Gastroesophageal sphincter (tissue), 4 donors: ENCODE measurements at places on chromosomes 7 and 10. TPM values are rescaled to one million over a fixed set of nuclear protein-coding genes. Genes with fewer than 3 reads are reported as not detected.

DNA sequence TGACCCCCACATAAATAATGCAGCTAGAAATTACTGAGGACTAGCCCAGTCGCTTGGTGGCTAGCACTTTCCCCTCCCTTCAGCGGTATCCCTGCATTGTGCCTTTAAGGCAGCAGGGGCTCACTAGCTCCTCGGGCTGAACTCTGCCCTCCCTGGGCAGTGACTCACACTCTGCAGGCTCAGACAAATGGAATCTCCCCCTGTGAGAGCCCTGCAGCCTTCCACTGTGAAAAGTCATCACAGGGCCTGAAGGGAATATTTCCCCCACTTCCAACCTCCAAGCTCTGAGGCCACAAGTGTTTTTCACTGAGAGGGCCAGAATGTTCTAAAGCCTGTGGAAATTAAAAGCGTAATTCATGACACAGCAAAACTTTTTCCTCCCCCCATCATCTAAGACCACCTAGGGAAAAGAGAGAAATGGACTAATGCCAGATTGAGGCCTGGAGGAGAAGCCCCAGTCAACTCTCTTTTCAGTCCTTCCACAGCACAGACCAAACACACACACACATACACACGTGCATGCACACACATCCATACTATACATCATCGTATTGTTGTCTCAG lies 93.6 kb upstream of the COL1A2 start:
- H3K27me3 ChIP-seq: no peaks in the 10 kb centered on the region
- peak overlapping the region; percentile 82 for H3K27ac ChIP-seq
- peaks cover 50% of the 10 kb centered on the region for H3K4me1 ChIP-seq
- ATAC-seq: peak; percentile 86

DNA sequence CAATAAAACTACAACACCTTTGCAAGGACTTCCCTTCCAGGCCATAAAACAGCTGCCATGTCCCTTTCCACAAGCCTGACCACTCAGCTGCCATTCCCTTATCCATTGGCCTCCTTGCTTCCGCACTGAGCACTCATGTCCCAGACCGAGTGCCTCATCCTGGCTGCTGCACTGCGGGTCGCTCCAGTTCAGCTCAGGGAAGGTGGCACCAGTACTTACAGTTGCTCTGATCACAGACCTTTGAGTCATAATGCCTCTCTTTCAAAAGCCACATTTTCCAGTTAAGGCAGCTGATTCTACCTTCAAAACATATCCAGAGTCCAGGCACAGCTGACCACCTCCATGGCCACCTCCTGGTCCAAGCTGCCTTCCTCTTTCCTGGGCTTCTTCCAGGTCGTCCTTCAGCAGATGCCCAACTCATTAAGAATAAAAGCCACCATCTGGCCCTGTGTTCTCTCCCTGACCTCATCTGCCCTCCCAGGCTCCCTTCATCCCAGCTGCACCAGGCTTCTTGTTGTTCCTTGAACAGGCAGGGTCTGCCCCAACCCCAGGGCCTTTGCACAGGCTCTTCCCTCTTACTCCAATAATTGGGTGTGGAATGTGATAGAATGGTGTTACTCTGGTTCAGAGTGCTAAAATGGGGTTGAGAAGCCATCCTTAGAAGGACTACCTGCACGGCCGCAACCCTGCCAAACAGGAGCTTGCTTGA lies 64.5 kb downstream of the RAMP3 start:
- H3K4me3 ChIP-seq: no peak overlapping the region
- no peak overlapping the region for H3K27ac ChIP-seq
- no peaks in the 10 kb centered on the region for H3K36me3 ChIP-seq
- no peaks in the 10 kb centered on the region for H3K4me1 ChIP-seq
- peaks cover 38% of the 10 kb centered on the region for H3K27me3 ChIP-seq

DNA sequence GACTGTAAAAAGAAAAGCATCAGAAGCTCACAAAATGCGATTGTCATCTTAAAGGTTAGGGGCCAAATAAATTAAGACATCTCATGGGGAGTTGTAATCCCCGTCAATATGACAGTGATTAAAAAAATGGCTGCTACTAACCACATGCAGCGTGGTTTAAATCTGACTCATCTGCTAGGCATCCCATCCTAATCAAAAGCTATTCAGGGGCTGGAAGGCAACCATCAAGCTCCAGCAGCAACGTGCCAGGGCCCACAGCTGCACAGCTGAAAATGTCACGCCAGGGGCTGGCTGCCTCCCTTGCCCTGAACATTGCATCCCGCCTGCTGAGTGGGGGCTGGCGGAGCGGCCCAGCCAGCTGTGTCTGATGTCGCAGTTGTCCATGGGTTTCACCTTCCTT lies 66.3 kb upstream of the FRMD4A start:
- no peaks in the 10 kb centered on the region for H3K36me3 ChIP-seq
- ATAC-seq: peak; percentile 75
- no peaks in the 10 kb centered on the region for H3K27me3 ChIP-seq
- H3K4me3 ChIP-seq: no peak overlapping the region

DNA sequence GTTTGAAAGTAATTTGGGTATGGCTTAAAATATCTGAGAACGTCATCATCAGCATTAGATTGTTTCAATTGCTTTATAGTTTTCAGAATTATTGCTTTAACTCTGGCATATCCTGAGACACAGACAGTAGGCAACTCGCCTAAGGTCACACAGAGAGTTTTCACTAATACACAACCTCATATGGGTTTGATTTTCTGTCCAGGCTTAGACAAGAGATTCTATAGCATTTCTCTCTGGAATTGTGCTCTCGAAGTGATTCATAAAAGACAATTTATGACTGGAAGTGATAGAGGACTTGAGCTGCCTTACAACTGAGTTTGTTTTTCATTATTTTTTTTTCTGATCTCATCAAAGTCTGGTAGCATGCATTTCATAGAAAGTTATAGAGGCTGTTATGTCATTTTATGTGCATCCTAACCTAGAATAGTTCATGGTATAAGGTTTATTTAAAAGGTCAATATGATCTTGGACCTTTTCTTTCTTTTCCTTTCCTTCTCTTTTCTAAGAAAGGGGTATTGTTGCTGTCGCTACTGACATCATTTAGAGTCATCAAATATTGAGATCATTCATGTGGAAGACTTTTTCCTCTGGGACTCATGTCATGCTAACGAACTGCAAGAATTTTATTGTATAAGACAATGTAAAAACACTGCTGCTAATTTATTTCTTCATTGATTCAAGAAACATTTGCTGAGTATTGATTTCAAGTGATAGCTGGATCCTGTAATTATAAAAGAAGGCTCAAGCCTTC lies 278.2 kb downstream of the PLXDC2 start:
- no peak overlapping the region for H3K4me3 ChIP-seq
- no peaks in the 10 kb centered on the region for H3K4me1 ChIP-seq
- no peaks in the 10 kb centered on the region for H3K36me3 ChIP-seq
- H3K27me3 ChIP-seq: no peaks in the 10 kb centered on the region
- ATAC-seq: no peak

GRCh38 chr10:91768123-91768522 lies 30.1 kb upstream of the TNKS2 start:
- H3K36me3 ChIP-seq: no peaks in the 10 kb centered on the region
- H3K27ac ChIP-seq: no peak overlapping the region
- no peak for ATAC-seq
- H3K27me3 ChIP-seq: no peaks in the 10 kb centered on the region
- no peaks in the 10 kb centered on the region for H3K4me1 ChIP-seq

DNA sequence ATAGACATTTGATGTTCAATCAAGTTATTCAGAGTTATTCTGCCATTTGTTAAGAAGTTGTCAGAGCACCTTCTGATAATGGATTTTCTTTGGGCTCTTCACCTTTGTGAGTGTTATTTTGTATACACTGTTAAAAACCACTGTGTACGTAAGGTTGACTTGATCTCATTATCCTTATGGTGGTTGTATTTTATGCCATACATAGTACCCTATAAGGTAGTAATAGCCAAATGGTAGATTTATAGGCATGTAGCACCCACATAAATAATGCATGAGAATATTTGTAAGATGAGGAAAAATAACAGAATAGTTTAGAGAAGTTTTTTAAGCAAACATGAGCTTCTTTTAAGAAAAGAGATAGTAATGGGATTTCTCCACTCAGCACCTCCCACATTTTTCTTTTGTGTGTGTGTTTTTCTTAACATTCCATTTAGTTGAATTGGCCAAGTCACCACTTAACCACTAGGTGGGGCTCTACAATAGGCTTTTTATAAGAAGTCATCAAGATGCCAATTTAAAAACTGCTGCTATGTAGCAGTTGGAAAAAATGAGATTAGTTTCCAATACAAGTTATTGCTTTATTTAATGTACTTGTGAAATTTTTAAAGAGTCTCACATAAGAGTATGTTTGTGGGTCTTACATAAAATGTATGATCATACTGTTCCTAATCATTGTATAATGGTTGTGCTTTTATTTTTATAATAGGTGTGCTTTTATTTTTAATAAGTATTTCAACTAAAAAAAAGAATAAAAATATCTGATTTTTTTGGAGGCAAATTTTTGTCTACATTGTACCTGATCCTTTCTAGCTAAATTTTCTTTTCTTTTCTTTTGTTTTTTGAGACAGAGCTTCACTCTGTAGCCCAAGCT lies 41.1 kb upstream of the STMP1 start:
- no peaks in the 10 kb centered on the region for H3K27me3 ChIP-seq
- peak; percentile 67 for ATAC-seq
- no peak overlapping the region for H3K4me3 ChIP-seq

C10orf105 gene
- not detected for total RNA-seq

GRCh38 chr7:100516135-100516812 lies 22.7 kb upstream of the AGFG2 start:
- no peaks in the 10 kb centered on the region for H3K36me3 ChIP-seq
- no peak overlapping the region for H3K4me3 ChIP-seq
- peak overlapping the region; percentile 24 for H3K27ac ChIP-seq

DNA sequence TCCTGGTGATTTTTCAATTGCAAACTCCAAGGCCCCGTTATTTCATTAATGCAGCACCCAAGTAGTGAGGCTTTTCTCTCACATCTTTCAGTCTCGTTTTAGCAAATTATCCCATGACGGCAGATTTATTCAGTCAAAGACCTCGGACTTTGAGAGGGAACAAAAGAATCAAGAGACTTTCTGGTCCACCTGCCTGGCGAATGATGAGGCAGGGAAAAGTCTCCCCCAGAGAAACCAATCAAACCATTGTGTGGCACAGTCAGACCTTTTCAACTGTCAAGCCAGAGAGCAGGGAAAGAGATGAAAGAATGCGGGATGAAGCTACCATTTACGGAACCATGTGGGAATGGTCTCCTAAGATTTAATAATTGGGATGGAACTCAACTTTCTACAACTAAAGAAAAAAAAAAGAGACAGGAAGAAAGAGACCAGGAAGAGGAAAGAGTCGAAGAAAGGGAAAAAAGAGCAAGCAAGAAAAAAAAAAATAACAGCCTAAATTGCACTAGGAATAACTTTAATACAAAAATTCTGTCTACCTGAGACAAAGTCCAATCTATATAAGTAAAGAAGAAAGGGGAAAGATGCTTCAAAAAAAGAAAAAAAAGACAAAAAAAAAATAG lies 22.8 kb downstream of the GLI3 start:
- H3K36me3 ChIP-seq: no peaks in the 10 kb centered on the region
- H3K4me1 ChIP-seq: no peaks in the 10 kb centered on the region
- no peak for ATAC-seq
- H3K27me3 ChIP-seq: no peaks in the 10 kb centered on the region

DNA sequence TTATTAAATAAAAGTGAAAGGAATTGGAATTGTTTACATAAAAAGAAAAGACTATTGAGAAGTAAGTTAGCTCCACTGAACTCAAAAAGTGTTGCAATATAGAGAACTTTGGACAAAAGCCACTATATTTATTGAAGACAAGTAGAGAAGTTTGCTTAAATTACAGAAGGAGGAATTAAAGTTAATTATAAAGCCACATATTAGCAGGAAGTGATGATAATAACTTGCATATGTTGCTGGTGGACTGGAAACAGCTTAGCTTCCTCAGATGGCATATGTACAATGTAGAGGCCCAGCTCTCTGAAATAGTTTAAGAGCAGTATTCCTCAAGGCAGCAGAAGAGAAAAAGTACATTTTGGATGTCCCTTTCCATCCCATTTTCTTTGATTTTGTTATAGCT lies 400.7 kb downstream of the GATA3 start:
- H3K4me3 ChIP-seq: no peak overlapping the region
- H3K4me1 ChIP-seq: no peaks in the 10 kb centered on the region
- no peak overlapping the region for H3K27ac ChIP-seq
- H3K36me3 ChIP-seq: no peaks in the 10 kb centered on the region

DNA sequence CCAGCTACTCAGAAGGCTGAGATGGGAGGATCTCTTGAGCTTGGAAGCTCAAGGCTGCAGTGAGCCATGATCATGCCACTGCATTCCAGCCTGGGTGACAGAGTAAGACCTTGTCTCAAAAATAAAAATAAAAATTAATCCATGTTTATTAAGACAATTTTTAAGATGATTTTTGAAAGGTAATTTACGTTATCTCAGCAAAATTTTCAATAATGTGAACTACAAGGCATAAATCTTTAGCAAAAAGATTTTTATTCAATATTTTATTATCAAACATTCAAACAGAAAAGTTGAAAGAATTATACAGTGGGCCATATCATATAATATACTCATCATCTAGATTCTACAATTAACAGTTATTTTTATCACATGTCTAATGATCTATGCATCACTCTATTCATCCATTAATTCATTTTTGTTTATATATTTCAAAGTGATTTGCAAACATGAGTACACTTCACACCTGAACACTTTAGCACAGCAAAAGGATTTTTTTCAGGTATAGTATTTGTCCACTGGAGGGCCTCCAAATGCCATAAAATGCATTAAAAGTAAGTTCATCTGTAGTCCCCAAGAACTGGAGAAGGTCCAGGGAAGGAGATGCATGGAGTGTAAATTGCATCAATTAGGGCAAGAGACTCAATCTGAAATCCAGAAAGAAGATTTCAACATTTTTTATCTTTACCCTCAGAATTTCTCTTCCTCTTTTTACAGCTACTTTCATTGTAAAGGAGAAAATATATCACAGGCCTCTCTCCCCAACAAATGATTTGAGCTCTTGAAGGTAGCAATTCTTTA lies 38.6 kb upstream of the RSBN1L start:
- no peak for ATAC-seq
- no peaks in the 10 kb centered on the region for H3K36me3 ChIP-seq
- H3K4me3 ChIP-seq: no peak overlapping the region

DNA sequence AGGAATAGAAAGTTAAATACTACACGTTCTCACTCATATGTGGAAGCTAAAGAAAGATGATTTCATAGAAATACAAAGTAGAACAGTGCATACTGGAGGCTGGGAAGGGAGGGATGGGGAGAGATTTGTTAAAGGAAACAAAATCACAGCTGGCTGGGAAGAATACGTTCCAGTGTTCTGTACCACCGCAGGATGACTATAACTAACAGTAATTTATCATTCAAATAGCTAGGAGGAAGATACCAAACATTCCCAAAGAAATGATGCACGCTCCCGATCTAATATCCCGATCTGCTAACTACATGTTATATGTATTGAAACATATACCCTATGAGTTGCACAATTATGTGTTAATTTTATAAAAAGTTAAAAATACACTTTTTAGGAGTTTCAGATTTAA lies 162.3 kb downstream of the ZMYND11 start:
- no peak overlapping the region for H3K27ac ChIP-seq
- ATAC-seq: peak; percentile 11
- H3K36me3 ChIP-seq: no peaks in the 10 kb centered on the region
- no peaks in the 10 kb centered on the region for H3K27me3 ChIP-seq
- no peaks in the 10 kb centered on the region for H3K4me1 ChIP-seq

LANCL2 gene
- total RNA-seq: 9.8 TPM

- no peak for ATAC-seq
- no peaks in the 10 kb centered on the region for H3K36me3 ChIP-seq
- H3K4me1 ChIP-seq: no peaks in the 10 kb centered on the region
- no peaks in the 10 kb centered on the region for H3K27me3 ChIP-seq
Measured at GRCh38 chr7:93941945-93942344, 20.4 kb downstream of the GNG11 start.
